ENCODE measurements at places on chromosomes 1 and 21.

- no peak for DNase-seq
Measured at GRCh38 chr1:56532350-56532683, 47.0 kb downstream of the PLPP3 start.

DNA sequence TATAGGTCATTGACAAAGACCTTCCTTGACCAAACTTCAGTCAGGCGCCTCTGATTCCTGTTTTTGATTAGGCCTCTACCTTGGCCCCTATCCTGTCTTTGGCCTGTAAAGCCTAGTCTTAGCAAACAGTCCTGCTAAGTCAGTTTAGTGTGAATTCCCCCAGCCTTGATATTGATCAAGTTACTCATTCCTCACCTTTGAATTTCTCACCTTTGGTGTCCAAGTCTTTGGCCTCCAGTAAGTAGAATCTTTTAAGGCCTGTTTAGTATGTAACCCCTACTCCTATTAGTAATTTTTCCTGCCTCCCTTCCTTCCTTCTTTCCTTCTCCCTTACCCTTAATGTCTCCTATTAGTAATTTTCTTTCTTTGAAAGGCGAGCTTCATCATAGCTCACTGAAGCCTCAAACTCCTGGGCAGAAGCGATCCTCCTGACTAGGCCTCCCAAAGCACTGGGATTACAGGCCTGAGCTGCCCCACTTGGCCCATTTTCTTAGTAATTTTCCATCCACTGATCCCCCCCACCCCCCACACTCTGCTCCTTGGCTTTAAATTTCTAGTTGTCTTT, 13.0 kb upstream of the ZNF692 start:
- no peak for DNase-seq

GRCh38 chr1:103160281-103160680, 52.0 kb upstream of the COL11A1 start:
- no peak for DNase-seq

GRCh38 chr1:180632326-180633056, 669 bp downstream of the XPR1 start:
- DNase-seq = peak; percentile 45

- no peak for DNase-seq
Measured at GRCh38 chr1:110310300-110310699, 28.9 kb upstream of the RBM15 start.

DNA sequence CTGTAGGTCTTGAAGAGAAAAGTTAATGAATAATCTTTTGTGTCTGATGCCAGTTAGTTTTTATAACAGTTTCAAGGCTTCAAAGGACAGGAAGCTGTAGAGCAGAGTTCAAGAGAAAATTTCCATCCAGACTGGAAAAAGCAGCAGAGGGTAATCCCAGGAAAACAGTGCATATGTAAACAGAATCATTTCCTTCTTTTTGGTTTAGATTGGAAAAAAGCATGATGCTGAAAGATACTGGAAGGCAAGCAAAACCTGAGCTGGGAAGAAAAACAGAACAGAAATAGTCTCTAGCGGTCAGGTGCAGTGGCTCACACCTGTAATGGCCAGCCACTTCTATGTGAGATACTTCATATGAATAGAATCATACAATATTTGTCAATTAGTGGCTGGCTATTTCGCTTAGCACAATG, 71.9 kb downstream of the ZSWIM5 start:
- DNase-seq = no peak

DNA sequence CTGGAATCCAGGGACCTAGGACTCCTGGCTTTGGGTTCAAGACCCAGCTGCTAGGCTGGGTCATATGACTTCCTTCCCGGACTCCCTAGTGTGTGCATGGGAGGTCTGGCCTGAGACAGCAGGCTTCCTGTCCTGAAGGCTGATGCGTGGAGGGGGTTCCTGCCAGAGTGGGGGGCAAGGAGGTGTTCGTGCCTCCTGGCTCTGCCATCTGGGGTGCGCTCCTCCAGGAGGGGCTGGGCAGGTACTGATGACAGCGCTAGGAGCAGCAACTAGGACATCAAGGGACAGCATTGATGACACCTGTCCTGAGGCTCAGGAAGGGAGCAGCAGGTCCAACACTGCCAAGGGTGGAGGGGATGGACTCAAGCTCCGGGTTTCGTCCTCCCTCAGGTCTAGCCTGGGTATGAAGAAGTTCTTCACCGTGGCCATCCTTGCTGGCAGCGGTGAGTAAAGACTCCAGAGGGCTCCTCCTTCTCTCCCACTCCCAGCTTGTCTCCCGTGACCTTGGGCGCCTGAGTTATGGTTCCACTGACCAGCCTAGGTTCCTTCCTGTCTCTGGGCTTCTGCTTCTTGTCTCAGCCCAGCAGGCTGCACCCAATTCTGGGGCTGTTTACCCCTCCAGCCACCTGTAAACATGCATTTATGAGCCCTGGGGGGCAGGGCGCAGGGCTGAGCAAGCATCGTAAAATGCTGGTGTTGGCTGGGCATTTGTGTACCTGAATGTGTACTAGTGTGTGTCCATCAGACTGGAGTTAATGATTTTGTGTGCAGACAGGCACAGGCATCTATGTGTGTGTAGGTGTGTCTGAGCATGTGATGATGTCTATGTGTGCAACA, 871 bp downstream of the PLA2G2F start:
- DNase-seq = no peak

DNA sequence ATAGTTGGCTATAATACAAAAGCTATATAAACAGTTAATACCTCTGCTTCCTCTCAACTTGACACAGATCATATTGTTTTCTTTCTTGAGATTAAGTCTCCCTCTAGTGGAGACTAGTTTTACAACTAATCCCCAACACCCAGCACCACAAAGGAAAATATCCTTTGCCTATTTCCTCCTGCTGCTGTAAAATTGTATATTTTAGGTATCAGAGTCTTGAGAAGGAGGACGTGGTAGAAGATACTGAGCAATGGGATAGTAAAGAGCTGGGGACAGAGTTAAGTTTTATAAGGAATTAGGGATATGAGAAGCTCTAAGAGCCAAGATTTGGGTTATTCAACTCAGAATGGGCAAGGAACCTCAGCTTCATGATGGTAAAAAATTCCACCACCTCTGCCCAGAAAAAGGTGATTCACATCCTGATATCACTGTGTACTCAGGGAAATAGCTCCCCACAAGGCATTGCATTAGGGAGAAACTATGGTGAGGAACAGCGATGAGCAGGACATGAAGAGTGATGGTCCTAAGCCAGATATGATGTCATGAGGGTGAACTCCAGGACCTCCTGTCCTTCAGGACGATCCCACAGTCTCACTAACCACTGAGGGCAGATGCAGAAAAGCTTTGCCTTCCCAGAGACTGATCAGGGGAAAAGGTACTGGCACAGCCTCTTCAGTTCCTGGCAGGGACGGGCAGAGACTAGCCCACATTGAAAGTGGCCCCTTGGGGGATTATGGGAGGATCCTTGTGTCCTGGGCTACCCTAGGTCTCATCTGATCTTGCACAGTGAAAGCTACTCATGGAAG, 14.7 kb upstream of the CFAP126 start:
- no peak for DNase-seq

GRCh38 chr1:177124577-177125278, 39.8 kb downstream of the ASTN1 start:
- DNase-seq = no peak

- DNase-seq = no peak
Measured at GRCh38 chr21:36446301-36446700, 33.6 kb downstream of the CLDN14 start.

- DNase-seq = no peak
Measured at GRCh38 chr1:225435957-225436392, 8.1 kb upstream of the LBR start.

DNA sequence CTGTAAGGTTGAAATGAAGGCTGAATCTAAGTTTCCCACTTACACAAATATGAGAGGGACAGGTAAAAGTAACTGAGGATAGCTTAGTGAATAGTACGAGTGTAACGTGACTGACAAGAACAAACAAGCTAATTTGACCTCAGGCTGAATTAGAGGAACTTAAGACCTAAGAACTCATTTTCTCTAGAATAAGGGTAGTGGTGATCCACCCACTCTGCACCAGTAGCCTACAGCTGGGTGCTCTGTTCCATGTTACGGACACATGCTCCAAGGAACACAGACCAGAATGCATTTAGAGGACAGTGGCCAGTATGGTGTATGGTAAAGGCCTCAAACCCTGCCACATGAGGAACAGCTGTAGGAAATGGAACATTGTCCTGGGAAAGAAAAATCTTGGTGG, 14.9 kb upstream of the TMEM9 start:
- no peak for DNase-seq

DNA sequence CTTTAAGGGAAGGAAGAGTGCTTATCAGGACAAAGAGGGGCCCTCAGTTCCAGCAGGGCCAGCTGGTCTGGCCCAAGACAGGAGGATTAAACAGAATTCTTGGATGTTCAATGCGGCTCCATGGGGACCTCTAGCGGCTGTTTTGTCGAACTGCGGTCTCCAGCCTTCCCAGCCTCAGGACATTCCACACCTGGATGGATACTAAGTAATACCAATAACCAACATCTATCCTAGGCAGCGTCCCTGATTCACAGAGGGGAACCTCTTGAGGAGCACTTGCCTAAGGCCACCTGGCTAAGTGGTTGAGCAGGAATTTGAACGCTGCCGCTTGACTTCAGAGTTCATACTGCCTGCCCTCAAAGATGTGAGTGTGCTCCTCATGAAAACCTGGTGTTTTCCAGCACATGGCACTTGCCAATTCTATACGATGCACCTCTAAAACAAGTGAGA, 15.5 kb upstream of the CD247 start:
- peak; percentile 67 for DNase-seq

- DNase-seq = no peak
Measured at GRCh38 chr1:2557482-2558400, 1.6 kb downstream of the TNFRSF14 start.

GRCh38 chr1:1345860-1346500, 3.2 kb downstream of the DVL1 start:
- DNase-seq = no peak

GRCh38 chr1:31753707-31754349, 10.3 kb downstream of the ADGRB2 start:
- no peak for DNase-seq

GRCh38 chr1:211647711-211648121, 27.7 kb downstream of the NEK2 start:
- DNase-seq = no peak

GRCh38 chr1:244273845-244274619, 177.7 kb downstream of the ADSS2 start:
- DNase-seq = no peak

DNA sequence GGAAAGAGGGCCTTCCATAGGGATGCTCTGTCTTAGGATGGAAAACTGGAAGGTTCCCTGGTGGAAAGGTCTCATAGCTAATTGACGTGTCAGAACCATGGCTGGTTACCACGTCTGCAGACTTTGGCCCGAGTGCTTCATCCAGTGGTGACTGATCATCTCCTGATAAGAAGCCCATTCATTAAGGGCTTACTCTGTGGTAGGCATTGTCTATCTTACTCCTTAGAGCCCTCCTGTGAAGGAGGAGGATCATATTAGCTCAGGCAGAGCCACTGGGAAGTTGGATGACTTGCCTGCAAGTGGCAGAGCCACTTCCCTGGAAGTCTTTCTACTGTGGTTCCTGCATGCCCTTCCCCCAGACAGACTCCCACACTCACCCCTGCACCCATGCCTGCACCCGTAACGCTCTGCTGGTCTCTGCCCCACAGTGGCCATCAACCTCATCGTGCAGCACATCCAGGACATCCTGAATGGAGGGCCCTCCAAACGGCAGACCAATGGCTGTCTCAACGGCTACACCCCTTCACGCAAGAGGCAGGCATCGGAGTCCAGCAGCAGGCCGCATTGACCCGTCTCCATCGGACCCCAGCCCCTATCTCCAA, 79.9 kb downstream of the UCK2 start:
- DNase-seq = no peak

DNA sequence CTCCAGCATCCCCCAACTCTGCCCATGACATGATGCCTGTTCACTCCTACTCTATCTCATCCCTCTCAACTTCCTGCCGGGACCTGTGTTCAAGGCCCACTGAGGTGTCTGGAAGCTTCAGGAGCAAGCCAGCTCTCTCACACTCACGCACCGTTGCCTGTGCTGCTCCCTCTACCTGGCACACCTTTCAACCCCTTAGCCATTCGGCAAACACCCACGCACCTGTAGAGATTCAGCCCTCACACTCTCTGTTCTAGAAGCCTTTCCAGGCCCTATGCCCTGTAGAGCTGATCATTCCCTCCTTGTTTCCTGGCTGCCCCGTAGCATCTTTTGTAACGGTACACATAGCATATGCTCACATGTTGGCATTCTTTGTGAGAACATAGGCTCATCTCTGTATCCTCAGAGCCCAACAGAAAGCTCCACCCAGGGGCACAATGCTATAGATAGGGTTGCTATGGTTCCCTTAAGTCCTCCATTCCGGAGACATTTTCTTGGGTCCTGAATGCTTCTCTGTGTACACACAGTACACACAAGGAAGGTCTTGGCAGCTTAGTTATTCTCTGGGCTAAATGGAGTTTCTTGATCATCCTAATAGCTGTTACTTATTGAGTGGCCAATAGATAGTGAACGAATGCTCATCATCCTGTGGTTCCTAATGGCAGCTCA, 1.3 kb downstream of the C8B start:
- DNase-seq = no peak

Data from effector memory CD8-positive, alpha-beta T cell (primary cell).